ENCODE measurements at places on chromosomes 4 and X.

DNA sequence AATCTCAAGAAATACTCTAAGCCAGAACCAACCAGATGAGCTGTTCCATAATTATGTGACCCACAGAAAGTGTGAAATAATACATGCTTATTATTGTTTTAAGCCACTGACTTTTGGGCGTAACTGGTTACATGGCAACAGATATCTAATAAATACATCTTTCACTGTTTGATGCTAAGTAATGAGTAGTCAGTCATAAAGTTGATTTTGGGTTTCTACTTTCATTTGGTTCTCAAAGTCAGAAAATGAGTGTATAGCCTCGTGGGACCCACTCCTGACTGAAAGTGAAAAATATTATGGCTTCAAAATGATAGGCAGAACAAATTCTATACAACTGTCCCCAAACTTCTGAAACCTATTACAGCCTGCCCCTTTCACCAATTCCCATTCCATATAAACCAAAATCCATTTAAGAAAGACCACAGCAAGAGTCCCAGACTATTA lies 88.0 kb upstream of the CBR4 start:
- no peak for DNase-seq

- DNase-seq = no peak
These were observed 382.9 kb upstream of the MAGEB18 start for GRCh38 chrX:25755194-25755593.

GRCh38 chr4:3634894-3635820 lies 102.9 kb upstream of the LRPAP1 start:
- no peak for DNase-seq

GRCh38 chr4:113821856-113822255 lies 60.3 kb upstream of the CAMK2D start:
- no peak for DNase-seq

DNA sequence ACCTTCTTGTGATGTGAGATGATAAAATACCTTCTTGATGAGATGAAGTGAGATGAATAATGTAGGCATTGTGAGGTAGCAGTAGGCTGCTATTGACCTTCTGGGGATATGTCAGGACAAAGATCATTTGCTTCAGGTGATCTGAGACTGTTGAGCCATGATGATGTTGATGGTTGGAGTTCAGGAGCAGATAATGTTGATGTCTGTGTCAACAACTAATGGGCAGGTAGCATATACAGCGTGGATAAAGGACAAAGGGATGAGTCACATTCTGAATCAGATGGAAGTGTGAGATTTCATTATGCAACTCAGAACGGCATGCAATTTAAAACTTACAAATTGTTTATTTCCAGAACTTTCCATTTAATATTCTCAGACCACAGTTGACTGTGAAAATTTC lies 57.3 kb downstream of the RAP1GDS1 start:
- no peak for DNase-seq

DNA sequence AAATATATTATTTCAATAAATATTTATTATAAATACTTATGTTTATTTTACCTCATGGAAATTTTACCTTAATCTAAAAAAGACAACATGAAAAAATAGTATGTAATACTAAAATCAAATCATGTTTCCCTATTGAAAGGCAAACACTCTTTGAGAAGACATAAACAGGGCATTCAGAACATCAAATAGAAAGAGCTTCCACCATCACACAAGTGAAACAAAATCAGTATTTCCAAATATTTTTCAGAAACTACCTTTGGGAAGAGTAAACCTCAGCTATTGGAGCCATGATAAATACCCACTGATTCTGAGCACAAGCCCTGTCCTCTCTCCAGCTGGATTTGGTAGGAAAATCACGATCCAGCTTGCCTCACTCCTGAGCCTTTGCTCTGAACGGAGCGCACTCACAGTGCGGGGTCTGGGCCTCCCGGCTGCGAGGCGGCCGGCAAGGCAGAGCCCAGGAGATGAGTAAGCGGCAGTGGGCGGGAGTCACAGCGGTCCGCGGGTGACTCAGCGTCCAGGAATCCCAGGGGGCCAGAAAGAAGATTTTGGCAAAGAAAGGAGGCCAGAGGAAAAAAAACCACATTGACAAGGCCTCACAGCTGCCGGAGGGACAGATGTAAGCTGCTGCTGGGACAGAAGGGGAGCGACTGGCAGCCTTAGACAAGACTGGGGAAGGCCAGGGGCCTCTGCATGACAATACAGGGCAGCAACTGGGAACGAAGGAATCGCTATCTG lies 14.7 kb upstream of the ANXA5 start:
- peak; percentile 97 for DNase-seq

DNA sequence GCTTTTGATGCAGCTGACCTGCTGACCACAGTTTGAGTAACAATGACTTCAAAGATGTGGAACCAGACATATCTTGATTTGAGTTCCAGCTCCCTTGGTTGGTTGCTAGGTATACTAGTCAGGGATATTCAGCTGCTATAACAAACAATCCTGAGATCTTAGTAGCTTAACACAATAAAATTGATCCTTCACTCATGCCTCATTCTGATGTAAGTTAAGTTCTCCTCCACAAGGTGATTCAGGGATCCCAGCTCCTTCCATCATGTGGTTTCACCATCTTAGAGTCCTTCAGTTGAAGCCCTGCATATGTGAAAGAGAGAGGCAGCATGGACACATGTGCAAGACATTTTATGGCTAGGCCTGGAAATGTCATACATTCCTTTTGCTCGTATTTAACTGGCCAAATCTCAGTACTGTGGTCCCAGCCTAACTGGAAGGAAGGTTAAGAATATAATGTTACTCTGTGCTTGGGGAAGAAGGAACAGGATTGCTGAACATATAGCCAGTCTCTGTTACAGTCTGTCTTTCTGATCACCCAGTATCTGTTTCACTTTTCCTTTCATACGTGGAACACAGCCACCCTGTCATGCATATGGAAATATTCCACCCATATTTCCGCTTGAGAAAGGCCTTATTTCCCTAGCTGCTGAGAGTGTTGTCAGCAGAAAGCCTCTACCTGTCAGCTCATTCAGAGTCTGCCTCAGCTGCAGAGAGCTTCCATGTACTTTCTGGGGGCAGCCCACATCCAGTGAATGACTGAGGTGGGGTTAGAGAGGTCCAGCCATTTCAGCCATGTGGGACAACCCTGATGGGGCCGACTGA lies 7.1 kb downstream of the SMIM9 start:
- DNase-seq = peak; percentile 60

GRCh38 chr4:33107814-33108213 lies 2387.6 kb downstream of the PCDH7 start:
- DNase-seq = no peak

GRCh38 chrX:76159453-76159852 lies 13.4 kb upstream of the PBDC1 start:
- DNase-seq = no peak

GRCh38 chr4:184752496-184753275 lies 18.8 kb upstream of the CENPU start:
- no peak for DNase-seq

DNA sequence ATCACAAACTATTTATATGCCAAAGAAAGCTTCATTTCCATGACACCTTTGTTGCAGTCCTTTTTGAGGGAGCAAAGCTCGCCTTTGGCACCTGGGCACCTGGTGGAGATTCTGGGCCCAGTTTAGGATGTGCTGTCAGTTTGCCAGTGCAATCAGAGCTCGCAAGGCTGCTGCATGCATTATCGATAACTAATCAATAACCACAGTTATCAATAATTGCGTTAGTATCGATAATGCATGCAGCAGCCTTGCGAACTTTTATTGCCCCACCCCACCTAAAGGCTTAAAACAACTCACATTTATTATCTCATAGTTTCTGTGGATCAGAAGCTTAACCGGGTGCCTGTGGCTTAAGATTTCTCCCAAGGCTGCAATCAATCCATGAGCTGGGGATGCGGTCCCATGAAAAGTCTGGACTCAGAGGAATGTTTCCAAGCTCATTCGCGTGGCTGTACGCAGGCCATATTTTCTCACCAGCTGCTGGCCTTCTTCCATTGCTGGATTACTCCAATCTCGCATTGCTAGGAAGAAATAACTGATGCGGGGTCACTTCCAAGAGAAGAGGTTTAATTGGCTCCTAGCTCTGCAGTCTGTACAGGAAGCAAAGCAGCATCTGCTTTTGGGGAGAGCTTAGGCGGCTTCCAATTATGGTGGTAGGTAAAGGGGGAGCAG lies 6.2 kb upstream of the AFAP1 start:
- no peak for DNase-seq

DNA sequence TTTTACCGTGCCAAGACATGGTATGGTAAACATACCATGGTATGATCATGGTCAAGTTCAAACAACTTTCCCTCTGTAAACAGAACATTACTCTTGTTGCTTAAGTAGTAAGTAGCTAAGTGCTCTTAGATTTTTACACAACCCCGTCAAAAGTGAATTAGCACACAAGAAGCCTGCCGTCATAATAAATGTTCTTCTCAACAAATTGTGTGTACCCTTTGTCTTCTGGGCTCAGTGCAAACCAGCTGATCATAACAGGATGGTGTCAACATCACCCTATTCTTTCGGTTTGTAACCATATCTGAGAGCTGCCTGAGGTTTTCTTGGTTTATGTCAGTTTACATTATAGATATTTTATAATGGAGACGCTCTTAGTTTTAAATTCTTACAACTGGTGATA lies 28.8 kb downstream of the MSL3 start:
- no peak for DNase-seq

DNA sequence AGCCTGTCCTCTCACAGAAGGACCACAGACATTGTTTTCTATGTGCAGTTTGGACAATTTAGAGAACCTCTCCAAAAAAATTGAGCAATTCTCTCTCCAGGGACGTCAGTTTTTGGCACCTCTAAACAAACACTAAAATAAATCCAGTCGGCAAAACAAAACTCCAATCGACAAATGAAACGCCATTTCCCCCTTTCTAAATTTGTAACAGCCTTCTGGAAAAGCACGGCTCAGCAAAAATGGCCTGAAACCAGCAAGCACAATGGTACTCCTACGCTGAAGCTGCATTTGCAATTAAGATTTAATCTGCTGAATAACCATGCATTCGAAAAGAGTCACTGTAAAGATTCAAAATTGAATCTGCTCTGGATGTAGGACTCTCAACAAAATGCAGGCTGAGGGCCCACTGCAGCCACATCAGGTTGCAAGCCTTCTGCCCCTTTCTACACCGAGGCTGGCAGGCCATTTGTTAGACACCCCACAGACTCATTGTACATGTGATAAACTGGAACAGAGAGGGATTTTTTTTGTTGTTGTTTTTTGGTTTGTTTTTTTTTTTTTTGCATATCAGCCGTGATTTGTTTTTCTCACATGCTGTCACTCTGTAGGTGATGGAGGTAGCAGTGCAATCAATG lies 79.9 kb upstream of the MAP3K15 start:
- DNase-seq = no peak

- DNase-seq = no peak
These were observed 39.5 kb downstream of the SLC7A11 start for GRCh38 chr4:138202686-138203085.

- DNase-seq = no peak
These were observed 25.2 kb downstream of the SOD3 start for GRCh38 chr4:24820541-24820940.

DNA sequence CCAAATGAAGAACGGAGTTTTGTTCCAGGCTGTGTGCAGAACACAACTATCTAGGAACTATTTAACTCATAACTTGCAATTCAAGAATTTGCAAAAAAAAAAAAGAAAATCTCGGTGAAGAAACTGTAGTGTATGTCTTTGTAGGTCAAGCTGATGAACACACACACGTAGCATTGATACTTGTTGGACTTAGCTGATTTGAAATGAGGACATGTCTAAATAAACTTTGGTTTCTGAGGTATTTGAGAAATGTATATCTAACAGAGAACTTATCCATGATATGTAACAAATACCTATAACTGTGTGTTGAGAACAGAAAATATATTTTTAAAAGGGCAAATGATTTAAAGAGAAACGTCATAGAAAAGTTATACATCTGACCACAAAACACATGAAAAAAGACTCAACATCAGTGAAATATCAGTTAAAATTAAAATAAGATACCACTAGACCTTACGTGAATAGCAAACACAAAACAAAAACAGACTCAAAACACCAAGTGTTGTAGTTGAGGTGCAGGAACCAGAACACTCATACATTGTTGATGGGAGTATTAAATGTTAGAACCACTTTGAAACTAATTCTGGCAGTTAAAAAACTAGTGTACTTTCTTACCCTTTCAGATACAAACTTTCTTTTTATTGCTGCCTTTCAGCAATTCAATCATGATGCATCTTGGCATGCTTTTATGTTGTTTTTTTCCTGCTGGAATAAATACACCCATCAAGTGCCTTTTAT lies 1535.8 kb upstream of the PCDH10 start:
- no peak for DNase-seq

GRCh38 chr4:17646693-17647092 lies 32.3 kb downstream of the MED28 start:
- DNase-seq = no peak

- DNase-seq = no peak
These were observed 368.8 kb downstream of the MAGEE1 start for GRCh38 chrX:76796311-76796710.

DNA sequence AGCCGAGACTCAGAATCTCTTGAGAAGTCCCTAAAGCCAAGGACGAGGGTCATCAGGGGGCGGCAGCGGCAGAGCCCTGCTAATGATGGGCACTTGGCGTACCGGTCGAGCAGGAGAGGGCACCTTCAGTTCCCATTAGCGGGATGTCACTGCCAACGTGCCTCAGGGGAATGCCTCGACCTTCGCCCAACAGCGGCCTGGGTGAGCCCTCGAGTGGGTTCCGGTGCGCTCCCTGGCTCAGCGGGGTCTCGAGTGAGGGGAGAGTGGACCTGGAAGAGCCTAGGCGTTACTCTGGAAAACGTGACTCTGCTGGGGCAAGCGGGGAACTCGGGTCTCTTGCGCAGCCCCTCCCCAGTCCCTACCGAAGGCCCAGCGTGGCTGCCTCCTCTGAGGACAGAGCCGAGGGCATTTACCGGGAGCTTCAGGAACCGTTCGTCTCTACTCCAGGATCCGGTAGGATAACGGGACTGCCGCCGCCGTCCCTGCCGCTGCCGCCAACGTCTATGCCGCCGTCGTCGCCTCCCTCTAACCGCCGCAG lies 36.9 kb downstream of the PGRMC1 start:
- DNase-seq = no peak

GRCh38 chrX:107731831-107732502 lies 43.6 kb downstream of the TSC22D3 start:
- DNase-seq = peak; percentile 93

DNA sequence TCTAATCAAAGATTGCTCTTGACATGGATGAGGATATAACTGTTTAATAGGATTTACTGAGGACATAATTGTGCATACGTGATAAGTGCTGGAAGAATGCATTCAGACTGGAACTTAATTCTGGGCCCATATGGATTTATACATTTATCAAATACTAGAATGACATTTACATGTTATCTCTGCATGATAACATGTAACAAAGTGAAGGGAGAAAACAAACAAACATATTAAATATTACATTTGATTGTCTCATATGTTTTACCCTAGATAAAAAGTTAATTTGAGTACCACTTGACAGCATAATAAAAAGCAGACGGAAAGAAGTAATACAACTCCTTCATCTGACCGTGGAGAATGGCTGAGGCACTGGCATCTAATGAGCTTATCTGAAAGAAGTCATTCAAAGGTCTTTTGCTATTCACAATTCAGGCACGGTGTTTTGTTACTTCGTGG lies 297.8 kb downstream of the PPP3CA start:
- no peak for DNase-seq

Measured in suppressor macrophage treated with lipopolysaccharide for 1 hour (primary cell).